ENCODE measurements at places on chromosomes 7 and 10.

DNA sequence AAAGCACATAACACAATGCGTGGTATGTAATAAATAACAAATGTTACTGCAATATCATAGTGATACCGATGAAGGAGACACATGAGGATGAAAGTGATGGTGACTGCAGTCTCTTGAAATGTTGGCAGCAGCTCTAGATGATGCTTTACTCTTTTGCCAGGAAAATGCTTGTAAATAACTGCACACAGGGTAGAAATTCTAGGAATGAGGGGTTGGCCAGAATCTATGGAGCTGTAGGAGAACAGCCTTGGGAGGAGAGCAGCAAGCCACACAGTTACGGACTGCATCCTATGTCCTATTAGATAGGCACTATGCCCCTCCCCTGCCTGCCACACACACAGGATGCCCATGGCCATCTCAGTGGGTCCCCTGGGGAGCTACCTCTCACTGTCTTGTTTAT lies 97.6 kb upstream of the GSDME start:
- peak; percentile 69 for DNase-seq

GRCh38 chr10:97210543-97210960 lies 24.8 kb upstream of the SLIT1 start:
- DNase-seq, result peak; percentile 79

DNA sequence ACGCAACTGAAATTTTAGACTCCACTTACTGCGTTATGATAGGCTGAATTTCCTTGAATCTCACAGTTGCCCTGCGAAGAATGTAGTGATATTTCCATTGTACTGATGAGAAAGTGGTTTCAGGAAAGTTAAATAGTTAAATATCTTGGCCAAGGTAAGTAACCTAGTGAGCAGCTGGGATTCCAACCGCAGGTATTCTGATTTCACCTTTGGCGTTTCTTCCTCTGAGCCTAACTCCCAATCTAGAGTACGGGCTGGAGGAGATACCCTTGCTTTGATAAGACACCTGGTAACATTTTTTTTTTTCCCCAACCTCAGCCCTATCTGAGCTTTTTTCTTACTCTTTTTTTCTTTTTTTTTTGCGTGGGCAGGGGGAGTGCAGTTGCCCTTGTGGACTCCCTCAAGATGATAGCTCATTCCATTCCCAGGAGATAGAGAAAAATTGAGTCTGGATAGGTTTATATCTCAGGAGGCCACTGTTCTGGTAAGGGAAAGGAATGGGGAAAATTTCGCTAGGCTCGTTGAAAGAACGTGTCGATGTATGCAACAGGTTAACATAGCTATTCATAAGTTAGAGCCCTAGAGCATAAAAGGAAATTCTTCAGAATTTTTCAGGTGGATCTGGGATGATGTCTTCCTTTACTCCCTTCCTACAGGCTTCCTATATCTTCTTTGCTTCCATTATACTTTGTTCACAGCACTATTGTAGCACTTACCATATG lies 3.1 kb upstream of the TAS2R38 start:
- DNase-seq, result no peak

DNA sequence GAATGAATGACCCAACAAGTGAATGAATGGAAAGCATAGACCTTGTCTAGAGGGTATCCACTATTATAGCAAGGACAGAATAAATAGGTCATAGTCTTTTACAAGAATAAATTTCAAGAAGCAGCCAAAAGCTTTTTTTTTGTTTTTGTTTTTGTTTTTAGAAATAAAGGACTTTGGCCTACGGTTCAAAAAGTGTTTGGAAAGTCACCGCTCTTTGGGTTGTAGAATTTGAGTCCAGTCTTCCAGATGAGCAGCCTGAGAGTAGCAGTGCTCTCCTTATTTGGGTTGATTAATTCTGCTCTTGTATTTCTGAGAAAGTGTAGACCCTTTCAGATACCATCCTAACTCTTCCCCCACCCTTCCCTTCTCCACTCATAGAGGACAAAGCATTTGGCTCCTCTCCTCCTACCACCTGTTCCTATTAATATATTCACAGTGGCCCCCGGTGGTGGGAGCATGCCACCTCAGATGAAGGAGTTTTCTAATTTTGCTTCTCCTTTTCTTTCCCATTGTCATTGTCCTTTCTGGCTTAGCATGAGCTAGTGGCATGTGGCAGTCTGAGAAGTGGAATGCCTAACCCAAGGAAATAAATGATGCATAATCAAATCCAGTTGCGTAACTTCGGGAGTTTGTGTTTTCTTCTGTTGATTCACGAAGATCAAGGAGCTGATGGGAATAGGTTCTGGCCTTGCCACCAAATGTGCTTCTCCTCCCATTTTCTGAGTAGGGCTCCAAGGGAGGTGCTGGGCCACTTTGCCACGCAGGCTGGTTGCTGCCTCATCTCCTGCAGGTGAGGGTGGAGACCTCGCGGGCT lies 114.7 kb downstream of the CHN2 start:
- DNase-seq, result no peak

DNA sequence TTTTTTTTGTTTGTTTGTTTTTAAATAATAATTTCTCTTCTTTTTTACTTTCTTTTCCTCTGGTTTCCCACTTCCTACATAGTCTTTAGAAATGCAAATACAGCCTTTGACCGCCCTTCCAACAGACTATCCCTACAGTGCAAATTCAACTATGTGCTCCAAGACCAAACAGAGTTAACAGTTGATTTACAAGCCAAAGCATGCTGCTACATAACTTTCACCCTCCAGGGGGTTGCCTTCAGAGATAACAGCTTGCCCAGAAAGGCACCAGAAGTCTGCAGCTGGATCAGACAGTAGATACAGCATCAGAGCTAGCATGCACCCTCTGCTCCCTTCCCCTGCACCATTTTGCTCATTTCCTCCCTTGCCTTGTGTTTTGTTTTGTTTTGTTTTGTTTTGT lies 539.0 kb downstream of the ZWINT start:
- DNase-seq, result no peak

GRCh38 chr10:57605948-57606485 lies 661.7 kb downstream of the IPMK start:
- no peak for DNase-seq

DNA sequence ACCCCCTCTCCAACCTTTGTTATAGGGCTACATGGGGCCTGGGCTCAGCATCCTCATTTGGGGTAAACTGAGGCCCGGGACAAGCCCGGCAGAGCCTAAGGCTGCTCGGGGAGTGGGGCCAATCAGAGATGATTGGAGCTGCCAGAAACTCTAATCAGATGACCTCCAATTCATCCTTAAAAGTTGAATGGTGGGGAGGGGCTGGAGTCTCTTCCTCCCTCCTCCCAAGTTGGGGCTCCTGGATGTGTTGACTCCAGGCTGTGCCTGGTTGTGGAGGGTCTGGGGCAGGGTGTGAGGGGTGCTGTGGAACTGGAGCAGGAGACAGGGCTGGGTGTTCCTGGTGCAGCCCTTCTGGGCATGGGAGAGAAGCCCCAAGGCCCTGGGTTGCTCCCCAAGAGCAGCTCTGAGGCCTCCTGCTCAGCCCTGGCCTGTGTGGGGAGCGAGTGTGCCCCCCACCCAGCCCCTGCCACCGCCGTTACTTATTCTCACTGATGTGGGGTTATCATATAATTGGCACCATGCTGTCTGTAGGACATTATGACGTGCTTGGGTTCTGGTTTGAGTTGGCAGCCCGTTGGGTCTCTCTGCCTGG lies 2.2 kb downstream of the BHLHA15 start:
- DNase-seq, result no peak

DNA sequence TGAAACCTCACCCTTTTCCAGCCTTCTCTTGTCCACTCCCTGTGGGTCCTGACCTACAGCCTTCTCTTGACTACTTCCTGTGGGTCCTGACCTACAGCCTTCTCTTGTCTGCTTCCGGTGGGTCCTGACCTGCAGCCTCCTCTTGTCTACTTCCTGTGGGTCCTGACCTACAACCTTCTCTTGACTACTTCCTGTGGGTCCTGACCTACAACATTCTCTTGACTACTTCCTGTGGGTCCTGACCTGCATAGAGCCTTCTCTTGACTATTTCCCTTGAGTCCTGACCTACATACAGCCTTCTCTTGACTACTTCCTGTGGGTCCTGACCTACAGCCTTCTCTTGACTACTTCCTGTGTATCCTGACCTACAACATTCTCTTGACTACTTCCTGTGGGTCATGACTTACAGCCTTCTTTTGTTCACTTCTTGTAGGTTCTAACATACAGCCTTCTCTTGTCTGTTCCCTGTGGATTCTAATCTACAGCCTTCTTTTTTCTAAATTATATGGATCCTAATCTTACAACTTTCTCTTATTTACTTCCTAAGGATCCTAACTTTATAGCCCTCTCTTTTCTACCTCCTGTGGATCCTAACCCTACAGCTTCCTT lies 36.5 kb downstream of the C10orf71 start:
- DNase-seq, result no peak

GRCh38 chr10:13955409-13956068 lies 368.8 kb downstream of the PRPF18 start:
- DNase-seq, result no peak

- DNase-seq, result no peak
Measured at GRCh38 chr10:50607356-50607925, 16.3 kb downstream of the SGMS1 start.

- no peak for DNase-seq
Measured at GRCh38 chr7:129502708-129503685, 666 bp downstream of the SMKR1 start.

- peak; percentile 12 for DNase-seq
Measured at GRCh38 chr10:87862679-87863052, 667 bp downstream of the KLLN start.

DNA sequence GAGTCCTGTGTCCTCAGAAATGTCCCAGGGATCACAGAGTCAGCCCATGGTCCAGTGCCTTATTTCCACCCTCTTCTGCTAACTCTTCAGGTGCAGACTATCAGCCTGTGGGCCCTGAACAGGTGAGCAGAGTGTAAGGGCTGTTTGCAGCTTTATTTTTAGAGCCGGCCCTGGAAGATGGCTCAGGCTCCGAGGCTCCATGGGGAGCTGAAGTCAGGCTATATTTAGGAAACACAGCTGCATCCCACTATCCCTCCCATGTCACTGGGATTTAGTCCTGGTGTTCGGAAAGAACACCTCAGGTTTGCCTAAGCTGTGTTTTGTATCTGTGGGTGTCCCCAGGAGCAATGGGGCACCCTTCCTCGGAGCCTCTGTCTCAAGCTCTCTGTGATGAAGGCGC lies 126.9 kb downstream of the RPS24 start:
- DNase-seq, result no peak

GRCh38 chr7:100079024-100079560 lies 2.4 kb downstream of the ZNF3 start:
- no peak for DNase-seq

DNA sequence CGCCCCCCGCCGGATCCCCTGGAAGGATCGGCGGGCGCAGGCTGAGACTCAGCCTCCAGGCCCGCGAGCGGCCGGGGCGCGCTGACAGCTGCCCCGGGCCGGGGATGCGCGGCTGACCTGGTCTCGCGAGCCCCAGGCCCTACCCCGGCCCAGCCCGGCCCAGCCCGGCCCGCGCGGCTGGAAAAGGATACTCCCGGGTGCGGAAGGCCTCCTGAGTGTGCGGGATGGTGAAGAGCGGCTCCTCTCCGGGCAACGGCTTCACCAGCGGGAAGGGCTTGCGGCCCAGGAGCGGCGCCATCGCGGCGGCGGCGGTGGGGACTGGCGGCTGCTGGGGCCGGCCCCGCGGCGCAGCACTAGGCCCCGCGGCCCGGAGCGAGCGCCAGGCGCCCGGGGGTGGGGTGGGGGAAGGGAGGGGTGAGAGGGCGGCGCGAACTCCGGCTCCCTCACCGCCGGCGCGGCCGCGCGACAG lies 423 bp downstream of the BAZ1B start:
- DNase-seq, result peak; percentile 83

GRCh38 chr10:78321000-78321399 lies 287.3 kb downstream of the RPS24 start:
- DNase-seq, result no peak

- peak; percentile 86 for DNase-seq
Measured at GRCh38 chr10:13924040-13924725, 337.4 kb downstream of the PRPF18 start.

DNA sequence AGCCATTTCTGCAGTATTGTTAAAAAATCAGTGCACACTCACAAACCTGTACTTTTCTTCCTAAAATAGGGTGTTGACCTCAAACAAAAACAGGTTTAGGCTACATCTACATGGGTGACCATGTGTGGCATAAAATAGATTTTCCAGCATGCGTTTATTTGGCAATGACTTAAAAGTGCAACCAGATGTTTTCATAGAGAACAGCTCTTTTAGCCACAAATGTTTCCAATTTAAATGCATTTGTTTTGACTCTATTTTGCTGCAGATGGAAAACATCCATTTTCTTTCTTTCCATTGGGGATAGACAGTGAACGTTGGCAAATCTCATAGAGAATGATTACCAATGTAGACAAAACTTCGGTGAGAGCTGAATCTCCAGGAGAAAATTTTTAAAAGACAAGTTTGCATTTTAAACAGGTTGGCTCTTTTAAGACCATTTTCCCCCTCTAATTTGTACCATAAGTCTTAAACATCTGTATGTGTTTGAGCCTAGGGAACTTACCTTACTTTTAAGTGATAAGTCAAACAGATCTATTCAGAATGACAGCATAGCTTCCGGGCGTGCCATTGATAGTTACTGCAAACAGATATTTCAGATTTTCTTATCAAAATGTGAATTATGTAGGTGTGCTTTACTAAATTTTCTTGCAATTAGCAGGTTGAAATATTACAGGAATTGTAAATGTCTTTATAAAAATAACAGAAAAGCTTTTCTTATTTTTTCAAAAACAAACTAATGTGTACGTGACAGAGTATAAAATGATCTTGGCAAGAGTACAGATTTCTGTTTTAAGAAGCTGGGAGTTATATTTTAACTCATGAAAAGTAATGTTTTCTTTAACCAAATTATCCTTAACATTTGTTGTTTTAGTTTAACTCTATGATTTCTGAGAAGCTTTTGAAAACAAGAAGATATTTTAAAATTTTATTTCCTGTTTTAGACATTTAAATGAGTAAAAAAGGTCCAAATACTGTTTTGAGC lies 144.9 kb downstream of the HGF start:
- DNase-seq, result no peak

- DNase-seq, result no peak
Measured at GRCh38 chr7:18210377-18210776, 182.7 kb upstream of the PRPS1L1 start.

DNA sequence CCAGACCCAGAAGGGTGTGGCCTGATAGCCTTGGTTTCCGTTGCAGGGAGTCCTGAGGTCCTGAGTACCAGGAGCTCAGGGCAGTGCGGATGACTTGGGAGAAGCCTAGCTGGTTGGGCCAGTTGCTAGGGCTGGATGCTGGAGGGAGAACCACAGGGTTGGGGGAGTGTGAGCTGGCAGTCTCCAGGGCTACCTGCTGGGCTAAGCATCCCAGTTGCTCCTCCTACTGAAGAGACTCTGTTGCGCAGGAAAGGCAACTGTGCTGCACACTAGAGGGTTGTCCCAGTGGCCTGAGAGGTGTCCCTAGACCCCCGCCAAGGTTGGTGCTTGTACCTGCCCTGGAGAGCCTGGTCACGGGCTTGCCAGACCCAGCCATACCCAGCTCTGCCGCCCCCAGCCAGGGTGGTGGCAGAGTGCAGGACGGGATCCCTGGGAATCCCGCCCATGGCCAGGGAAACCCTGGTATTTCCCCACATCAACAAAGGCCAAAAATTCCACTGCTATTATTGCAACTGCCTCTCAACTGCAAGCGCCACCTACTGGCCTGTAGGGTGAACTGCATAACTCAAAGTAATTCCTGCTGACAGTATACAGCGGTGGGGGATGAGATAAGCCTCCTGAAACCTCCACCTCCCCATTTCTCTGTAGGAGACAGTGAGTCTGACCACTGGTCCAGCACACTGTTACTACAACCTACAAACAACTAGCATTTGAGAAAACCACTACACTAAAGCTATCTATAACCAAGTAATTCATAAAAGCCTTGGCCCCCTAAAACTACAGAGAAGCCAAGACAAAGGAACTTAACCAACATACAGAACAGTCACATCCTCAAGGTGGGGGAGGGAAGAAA lies 67.6 kb upstream of the DDC start:
- peak; percentile 60 for DNase-seq

GRCh38 chr7:132307465-132307864 lies 268.8 kb downstream of the PLXNA4 start:
- no peak for DNase-seq

Data from AG20443 (cell line).